ENCODE measurements at places on chromosomes 4 and X. TPM values are rescaled to one million over a fixed set of nuclear protein-coding genes. Genes with fewer than 3 reads are reported as not detected.

The EDA gene
- total RNA-seq = 4.2 TPM

The PWWP3B gene
- total RNA-seq = 5.2 TPM

DNA sequence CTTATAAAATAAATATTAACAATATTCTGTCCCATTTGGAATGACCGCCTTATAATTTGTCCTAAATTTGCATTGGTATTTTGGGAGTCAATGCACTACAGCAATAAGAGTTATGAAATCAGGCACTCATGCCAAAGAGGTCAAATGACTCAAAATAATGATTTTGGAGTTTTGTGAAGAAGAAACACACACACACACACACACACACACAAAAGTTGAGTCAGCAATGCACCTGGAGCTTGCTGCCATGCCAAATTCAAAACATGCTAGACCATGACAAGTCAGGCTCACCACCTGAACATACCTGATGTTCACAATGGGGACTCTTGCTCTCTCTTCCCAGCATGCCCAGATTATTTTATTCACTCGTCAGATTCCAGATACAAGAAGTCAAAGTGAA lies 56.7 kb downstream of the PROM1 start:
- no peaks in the 10 kb centered on the region for H3K27me3 ChIP-seq
- no peak overlapping the region for H3K4me3 ChIP-seq
- H3K36me3 ChIP-seq = no peaks in the 10 kb centered on the region
- DNase-seq = no peak
- H3K4me1 ChIP-seq = no peaks in the 10 kb centered on the region

GRCh38 chr4:104418286-104418685 lies 76.4 kb downstream of the CXXC4 start:
- H3K4me3 ChIP-seq = no peak overlapping the region
- H3K36me3 ChIP-seq = no peaks in the 10 kb centered on the region
- no peaks in the 10 kb centered on the region for H3K27me3 ChIP-seq
- no peak for DNase-seq

DNA sequence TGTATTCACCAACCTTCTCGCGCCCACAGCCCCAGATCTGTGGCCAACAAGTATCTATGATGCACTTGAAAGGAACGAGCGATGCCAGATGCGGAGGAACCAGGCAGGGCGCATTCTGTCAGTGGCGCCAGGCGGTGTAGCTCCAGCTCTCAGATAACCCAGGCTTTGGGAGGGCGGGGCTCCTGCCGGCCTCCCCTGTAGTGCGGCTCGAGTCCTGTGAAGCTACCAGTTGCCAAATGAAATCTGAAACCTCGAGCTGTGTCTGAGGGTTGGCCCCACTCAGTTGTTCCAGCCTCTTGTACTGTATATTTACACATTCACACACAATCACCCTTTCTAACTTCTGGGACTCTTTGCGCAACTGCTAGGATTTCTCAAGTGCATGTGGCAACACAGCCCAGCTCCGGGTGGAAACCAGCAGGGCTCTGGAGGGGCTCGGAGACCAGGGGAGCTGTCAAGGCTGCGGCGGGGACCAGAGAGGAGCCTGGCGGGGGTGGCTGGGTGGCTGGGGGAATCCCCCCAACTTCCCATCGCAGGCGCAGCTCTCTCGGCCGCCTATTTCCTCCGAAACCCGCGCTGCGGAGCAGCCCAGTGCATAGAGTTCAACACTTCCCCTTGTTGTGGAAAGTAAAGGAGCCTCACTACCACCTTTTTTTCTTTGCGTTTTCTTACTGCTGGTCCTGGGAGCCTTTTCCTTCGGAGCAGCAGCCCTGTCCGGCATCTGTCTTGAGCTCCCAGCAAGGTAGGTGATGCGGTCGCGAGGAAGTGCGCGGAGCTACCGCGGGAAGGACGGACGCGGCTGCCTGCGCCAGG lies at the start of gene ARHGAP24:
TSS of gene ARHGAP24 (plus strand) at position 333 of the 813 bp plus-strand sequence.
- H3K4me1 ChIP-seq = peaks cover 18% of the 10 kb centered on the region
- H3K4me3 ChIP-seq = peak within 1 kb of the TSS; percentile 58
- peak within 1 kb of the TSS; percentile 76 for H3K27ac ChIP-seq
- no peaks in the 10 kb centered on the region for H3K36me3 ChIP-seq
- DNase-seq = peak; percentile 90

Data from pancreas (tissue), 10 donors.